Stimulated activated CD4-positive, alpha-beta T cell treated with anti-CD3 and anti-CD28 coated beads, Interleukin-2, amount 100 ng/mL, for 48 hours (primary cell): ENCODE measurements at places on chromosomes 3 and 15.

- no peak for DNase-seq
Measured at GRCh38 chr15:92780843-92781242, 119.3 kb upstream of the CHD2 start.

GRCh38 chr15:90497912-90498311 lies 31.8 kb upstream of the CRTC3 start:
- no peak for DNase-seq

DNA sequence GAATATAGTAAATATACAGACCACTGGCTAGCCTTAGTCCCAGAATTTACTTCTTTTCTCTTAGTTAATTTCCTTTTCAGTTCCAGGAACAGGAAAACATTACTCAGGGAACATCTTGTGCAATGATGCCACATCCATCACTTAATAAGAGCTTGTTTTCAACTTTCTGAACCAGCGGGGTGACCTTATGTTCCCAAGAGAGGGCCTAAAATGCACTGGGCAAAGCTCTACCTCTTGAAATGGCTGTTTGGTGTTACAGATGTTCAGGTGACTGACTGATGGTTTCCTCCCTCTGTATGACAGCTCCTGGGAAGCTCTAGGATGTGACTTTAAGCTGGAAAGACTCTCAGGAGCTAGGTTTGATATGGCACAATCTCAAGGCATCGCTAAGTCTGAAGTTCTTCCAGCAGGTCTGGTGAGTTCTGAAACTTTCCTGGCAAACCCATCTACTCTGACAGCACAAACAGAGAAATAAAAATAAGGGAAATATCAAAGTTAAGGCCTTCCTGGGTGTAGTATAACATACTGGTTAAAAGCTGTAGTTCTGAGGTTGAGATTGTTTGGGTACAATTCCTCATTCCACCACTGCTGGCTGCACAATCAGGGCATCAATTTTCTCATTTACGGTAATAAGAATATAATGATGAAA lies 98.6 kb downstream of the ZIC1 start:
- no peak for DNase-seq

DNA sequence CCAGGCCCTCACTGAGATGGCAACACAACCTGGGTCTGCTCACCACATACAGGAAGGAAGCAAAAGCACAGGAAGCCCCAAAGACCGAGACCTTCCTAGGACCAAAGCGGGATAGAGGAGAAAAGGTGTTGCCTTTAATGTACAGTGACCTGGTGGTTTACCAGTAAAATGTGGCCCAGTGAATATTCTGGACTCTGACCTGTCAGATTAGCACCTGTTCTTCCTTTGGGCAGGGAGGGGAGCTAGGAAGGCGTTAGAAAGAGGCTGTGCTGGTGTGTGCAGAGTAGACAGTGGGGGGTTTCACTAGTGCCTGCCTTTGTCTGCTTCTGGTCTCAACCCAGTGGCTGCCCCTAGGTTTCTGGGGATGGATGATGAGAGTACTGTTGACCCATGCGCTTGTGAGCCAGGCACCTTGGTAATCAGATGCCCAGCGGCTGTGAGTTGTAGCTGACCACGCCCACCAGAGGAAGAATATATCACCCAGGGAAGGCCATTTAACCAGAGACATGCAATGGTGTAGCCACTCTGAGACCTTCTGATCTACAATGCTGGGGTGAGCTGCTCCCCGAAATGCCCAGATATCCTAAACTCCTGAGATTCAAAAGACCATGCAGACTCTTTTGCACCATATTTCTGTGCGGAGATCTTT lies 90.1 kb upstream of the NEO1 start:
- DNase-seq: no peak

DNA sequence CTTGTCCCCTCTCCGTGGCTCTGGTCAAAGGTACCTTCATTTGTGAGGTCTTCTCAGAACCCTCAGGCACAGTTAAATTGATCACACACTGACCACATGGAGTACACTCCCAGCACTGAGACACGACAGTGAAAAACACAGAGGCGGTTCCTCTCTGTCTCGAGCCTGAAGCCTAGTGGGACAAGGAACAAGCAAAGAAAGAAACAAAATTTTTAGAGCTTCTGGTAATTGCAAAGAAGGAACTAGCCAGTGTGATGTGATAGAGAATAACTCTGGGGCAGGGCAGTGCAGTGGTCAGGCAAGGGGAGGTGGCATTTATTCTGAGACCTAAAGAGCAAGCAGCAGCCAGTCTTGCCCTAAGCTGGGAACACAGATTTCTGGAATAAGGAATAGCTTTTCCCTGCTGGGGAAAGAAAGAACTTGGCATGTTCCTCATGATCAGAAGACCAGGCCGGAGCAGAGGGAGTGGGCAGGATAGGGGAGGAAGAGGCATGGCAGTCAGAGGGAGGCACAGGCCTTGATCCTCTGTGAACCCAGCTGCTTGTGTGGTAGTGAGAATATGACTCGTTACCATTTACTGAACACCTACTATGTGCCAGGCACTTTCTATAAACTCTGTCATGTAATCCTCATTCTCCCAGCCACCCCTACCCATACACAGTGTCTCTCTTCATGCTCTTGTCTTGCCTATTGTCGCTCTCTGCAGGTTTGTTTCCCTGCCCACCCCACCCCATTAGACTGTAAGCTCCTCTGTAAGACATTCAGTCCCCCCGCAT lies 262.3 kb upstream of the HES1 start:
- no peak for DNase-seq

DNA sequence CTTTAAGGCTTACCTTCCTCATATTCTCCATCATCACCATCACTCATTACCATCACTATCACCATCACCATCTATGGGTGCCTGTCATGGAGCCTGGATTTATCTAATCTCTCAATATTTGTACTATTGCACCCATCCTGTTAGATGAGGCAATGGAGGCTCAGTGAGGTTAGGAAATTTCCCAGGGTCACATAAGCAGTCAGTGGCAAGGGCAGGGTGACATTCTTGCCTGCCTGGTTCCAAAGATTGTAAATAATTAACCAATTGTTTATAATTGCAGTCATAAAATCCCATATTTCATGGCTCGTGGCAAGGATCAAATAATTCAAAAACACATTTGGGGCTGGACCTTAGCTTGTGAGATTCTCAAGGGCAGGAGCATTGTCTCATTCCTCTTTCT lies 55.2 kb downstream of the MGLL start:
- DNase-seq: no peak

GRCh38 chr15:88398011-88398410 lies 69.2 kb downstream of the MRPL46 start:
- DNase-seq: no peak

DNA sequence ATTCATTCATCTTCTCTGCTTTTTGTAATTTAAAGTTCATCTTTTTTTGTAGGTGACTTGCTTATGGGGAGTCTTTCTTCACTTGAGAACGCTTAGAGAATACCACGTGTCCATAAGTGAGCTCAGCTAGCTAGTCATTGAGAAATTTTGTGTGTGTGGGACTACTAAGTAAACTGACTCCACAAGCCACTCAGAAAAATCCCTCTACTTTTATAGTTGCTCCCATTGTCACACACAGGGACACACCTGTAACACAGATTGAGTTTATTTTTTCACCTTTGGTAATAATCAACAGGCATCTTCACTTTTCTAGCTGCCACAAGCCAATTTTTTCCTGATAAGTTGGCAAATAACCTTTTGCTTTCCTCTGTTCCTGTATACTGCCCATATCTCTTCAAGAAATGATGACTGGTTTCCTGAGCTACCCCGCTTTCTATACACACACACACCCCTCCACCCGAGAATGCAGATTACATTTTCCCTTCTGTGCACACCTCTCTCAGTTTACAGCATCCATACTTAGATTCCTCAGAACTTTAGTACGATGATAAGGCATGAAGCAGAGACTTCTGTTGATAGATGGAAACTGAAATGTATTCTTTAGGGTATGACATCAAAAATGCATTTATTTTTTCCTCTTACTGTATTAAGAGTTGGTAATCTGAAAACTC lies 4.6 kb downstream of the TSC22D2 start:
- no peak for DNase-seq

DNA sequence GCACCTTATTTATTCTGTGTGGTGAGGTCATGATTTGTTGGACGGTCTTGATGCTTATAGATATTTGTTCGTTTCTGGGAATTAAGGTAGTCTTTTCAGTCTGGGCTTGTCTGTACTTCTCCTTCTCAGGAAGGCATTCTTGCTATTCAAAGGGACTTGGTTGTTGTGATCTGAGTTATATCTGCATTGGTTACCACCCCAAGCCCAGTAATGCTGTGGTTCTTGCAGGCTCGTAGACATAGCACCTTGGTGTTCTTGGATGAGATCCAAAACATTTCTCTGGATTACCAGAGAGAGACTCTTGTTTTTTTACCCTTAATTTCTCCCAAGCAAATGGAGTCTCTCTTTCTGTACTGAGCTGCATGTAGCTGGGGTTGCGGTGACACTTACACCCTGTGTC lies 128.0 kb upstream of the CBLB start:
- DNase-seq: no peak

- no peak for DNase-seq
Measured at GRCh38 chr3:13878281-13879101, 1.4 kb downstream of the WNT7A start.

DNA sequence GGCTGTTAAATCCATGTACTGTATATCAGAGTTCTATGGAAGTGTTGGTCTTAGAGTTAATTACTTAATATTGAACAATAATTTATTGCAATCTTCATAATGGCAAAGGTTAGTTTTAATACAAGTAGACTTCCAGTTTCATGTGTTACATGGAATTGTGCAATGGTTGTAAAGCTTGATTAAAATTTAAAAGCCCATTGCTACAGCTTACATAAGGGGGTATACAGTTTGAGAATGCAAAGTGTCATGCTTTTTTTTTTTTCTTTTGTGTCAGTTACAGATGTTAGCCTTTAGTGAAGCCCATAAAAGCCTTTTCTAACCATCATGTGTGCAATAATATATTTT lies 22.0 kb downstream of the CNOT10 start:
- DNase-seq: no peak

DNA sequence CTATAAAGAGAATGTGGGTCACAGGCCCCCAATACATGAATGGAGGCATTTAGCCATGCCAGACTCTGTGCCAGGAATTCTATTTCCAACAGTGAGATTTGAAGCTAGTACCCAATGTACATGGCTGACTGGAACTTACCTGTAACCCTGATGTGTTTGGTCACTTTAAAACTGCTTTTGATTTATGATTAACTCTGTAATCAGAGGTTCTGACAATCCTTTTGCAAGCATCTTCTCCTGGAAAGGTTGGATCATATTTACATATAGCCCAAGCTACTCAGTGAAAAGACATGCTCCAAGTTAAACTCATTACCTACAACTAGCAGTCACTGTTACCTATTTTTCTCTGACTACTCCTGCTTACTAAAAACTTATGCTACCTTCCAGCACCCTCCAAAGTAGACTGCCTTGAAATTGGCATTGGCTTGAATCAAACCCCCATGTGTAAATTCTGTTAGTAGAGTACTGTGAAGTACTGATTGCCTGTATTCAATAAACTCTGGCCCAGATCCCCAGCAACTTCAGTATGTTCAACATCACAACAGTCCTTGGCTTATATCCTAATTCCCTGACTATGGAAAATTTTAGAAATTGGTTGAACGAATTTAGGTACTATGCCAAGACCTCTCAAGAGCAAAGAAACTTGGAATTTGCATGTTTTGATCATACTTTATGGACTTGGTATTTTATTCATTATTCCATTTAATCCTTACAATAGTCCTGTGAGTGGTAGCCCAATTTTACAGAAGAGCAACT lies 665.6 kb upstream of the NECTIN3 start:
- DNase-seq: no peak

DNA sequence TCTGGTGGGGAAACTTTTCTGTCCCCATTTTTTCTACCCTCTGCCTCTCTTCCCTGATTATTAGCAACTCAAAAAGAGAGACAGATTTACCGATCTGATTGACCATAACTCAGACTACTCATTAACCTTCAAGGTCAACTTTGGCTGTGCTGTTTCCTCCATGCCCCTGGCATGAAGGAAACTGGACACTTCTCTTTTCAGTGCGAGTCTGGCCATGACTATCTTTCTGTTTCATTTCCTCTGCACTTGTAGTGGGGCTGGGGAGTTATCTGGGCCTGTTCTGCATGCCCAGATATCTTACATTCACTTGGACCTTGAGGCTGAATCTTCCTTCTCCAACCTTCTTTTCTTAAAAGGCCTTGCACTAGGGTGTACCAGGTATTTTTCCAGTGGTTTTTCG lies 76.9 kb upstream of the SLCO2A1 start:
- DNase-seq: no peak

DNA sequence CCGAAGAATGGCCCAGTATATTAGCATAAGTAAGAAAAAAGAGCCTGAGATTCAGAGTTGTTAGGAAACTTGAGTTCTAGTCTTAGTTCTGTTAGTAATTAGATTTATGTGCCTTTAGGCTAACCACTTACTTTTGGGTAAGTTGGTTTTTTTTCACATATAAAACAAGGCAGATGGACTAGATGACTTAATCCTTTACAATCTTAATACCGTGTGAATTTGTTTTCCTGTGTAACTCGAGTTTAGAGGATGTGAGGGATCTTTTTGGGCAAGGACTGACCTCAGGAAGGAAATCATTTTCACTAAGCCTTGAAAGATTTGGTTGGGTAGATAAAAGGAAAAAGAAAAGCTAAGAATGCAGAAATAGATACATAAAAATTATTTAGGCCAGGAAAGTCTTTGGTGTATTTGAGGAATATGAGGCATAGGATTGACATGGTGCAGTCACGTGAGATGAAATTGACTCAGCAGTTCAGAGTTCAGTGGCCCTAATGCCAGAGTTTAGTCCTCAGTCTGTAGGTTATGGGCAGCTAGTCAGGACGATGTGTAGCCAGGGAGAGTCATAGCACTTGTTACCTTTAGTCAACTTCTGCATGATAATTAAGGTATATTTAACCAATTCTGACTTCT lies 34.6 kb downstream of the PAK2 start:
- no peak for DNase-seq

DNA sequence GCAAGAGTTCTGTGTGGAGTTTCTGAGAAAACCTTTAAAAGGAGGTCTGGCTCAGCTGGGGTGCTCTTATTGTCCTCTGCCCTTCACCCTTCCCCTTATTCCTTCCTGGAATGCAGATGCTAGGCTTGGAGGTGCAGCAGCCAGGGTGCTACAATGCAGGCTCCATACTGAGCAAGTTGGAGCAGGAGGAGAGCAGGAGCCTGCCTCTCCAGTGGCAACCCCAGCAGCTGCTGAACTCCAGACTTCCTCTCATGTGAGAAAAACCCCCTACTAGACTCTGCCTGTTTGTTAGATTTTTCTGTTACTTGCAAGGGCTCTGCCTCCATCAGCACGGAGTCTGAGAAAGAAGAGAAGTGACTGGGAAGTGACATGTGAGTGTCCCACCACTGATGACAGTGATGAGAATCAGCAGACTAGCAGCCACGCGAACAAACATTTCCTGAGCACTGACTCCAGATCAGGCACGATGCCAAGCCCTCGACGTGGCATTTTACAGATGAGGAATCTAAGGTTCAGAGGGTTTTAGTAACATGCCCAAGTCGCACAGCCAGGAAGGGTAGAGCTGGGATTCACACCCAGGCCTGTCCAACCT lies 16.1 kb upstream of the RARRES1 start:
- DNase-seq: no peak

DNA sequence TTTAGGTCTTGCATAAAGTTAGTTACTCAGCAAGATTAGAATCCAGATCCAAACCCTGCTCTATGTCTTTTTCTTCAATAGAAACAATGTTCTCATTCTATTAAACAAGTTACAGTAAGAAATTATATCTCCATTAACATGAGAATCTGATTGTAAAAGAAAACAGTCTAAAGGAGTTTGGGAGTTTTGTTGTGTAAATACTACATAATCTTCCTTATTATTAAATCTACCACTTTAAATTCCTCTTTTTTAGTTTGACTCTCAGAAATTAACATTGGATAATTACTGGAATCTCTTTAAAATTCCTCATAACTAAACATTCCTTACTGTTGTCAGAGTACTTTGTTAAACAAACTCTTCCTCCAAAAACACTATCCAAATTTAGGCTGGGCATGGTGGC lies 1.7 kb upstream of the GOLIM4 start:
- DNase-seq: no peak
